Foreskin keratinocyte (primary cell): ENCODE measurements at places on chromosomes 12 and 14.

GRCh38 chr12:83214185-83214584 is 527.5 kb downstream of the TMTC2 start:
- no peak for DNase-seq

DNA sequence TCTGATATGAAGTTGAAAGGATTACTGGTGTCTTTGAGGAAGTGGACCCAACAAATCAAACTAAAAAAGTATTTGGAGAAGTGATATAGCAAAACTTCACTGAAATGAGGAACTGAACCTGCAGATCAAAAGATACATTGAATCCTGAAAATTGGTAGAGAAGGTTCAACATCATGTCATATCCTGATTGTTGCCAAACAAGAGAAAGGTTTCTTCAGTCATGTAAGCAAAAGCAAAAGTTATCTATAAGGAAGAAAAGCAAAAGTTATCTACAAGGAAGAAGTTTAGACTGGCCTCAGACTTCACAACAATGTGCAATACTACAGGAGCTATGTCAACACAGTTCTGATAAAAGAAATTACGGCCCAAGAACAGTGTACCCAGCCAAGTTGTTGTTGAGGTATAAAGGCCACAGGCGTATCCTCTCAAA is 142.7 kb downstream of the RAD51B start:
- no peak for DNase-seq

DNA sequence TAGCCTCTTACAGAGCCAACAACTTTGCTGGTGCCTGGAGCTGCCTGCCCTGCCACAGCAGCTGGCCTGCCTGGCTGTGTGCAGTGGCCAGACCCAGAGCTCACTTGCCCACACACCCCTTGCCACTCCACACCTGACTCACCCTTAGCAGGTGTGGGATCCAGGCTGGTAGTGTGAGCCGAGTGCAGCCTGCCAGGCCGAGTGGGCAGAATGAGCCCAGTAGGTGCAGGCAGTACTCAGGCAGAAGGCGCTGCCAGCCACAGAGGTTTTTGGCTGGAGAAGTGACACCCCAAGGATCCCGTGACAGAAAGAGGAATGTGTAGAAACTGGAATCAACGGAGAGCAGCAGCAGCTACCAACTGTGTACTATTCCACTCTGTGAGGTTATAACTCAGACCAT is 29.8 kb upstream of the PYGL start:
- no peak for DNase-seq

- no peak for DNase-seq
Measured at GRCh38 chr14:50967790-50968189, 23.5 kb upstream of the PYGL start.

DNA sequence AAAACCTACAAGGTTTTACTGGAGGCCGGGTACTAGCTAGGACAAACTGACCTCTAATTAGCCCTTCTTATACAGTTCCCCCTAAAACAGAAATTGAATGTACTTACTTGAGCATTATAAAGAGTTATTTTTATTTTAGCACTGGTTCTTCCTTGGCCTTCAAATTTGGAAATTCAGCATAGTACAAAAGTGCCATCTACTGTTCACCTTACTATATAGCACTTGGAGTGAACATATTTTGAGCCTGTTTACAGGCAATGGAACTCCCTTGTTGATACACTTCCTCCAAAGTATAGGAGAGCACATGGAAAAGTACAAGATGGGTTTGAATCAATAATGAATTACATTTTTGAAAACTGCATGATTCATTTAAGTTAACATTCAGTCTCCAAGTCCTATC is 3.9 kb upstream of the POC1B start:
- DNase-seq = peak; percentile 37

GRCh38 chr12:57372233-57372632 is 58.6 kb downstream of the R3HDM2 start:
- DNase-seq = no peak

GRCh38 chr12:109462868-109463692 is 14.0 kb downstream of the KCTD10 start:
- DNase-seq = no peak

DNA sequence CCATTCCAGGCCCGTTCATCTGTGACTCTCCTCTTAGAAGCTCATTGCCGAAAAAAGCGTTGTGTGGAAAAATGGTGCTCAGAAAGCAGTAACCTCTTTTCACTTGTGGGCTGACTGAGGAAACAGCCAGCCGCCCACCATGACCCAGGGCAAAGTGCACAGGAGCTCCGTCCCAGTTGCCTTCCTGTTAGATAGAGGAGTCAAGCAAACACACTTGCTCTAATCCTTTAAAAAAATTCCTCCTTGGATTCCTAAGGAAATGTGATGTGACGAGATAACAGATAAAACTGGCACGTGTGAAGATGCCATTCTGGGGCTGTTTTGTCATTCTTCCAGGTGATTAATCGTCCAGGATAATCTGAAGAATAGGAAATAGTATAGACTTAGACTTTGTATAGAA is 396.8 kb upstream of the DDHD1 start:
- no peak for DNase-seq

GRCh38 chr14:57389646-57390036 is 745 bp upstream of the NAA30 start:
- DNase-seq = no peak

DNA sequence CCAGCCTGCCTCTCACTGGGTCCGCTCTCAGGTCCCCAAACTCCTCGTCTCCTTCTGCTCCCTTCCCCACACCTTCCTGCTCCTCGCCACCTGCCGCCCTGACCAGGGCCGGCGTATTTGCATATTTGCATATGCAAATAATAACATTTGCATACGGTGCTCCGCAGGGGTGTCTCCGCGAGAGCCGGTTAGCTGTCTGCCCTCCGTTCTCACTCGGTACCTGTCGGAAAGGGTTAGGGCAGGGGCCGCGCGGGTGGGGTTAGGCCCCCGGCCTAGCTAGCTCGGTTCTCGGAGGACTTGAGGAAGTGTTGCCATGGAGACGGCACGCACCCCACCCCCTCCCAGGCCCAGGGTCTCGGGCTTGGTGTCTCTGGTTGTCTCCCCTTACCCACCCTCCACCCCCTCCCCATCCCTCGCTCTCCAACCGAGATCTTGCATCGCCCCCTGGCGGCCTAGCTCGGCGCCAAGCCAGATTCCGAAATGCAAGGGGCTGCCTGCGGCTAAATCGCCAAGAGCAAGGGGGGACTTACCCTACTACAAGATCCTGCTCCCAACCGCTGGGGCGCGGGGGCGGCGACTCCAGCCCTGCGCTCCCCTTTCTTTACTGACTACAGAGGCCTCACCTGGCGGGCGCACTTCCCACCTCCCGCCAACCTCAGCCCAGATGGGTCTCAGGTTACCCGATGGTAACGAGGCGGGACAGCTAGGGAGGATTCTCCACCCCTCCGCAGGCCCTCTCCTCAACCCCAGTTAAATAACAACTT is 8.1 kb downstream of the STAC3 start:
- DNase-seq = no peak

GRCh38 chr12:131452444-131452860 is 258.4 kb upstream of the SFSWAP start:
- no peak for DNase-seq

DNA sequence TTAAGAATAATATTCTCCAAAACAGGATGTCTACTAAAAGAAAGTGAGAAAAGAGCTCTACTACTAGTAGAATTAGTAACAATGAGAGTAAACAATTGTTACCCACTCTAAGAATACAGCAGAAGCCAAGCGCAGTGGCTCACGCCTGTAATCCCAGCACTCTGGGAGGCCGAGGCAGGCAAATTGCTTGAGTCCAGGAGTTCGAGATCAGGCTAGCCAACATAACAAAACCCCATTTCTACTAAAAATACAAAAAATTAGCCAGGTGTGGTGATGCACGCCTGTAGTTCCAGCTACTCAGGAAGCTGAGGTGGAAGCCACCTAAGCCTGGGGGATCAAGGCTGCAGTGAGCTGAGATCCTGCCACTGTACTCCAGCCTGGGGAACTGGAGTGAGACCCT is 4.7 kb downstream of the DNAJC14 start:
- no peak for DNase-seq

GRCh38 chr12:59181196-59181777 is 261.0 kb upstream of the LRIG3 start:
- DNase-seq = no peak

DNA sequence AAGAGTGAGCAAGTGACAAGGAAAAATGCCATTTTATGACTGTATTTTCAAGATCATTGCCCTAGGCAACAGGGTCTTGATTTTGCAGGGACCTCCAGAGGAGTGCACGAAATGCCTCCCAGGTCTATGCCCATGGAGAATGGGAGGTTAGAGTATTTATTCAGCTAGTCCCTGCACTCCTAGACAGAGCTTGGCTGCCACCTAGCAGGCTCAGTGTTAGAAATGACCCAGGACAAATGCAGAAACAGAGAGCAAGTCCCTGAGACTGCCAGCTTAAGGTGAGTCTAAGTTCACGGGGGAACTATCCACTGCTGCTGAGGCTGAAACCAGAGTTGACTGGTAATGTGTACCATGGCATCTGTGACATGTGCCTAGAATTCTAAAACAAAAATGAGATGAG is 506.4 kb downstream of the MED13L start:
- DNase-seq = no peak

GRCh38 chr14:24196071-24197055 is 1.1 kb upstream of the TM9SF1 start:
- DNase-seq = no peak

GRCh38 chr12:94100211-94100627 is 48.2 kb upstream of the PLXNC1 start:
- peak; percentile 98 for DNase-seq

- no peak for DNase-seq
Measured at GRCh38 chr14:89503431-89503996, 86.5 kb upstream of the FOXN3 start.

GRCh38 chr12:77213319-77213718 is 147.9 kb upstream of the E2F7 start:
- DNase-seq = no peak

DNA sequence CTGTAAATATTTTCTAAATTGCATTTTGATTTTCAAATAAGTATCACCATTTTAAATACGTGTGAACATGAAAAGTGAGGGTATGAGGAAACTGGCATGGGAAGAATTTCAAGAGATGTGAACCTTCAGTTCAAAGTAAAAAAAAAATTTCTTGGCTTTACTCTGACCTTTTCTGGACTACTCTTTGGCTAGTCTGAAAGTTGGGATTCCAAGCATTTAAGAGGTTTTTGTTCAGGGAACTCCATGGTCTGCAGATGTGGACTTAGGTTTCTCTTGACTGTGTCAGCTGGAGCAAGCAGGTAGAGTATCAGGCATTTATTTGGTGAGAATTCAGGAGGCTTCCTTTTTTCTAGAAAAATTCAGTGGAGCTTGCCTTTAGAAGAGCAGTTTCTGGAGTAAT is 311.6 kb downstream of the LRIG3 start:
- no peak for DNase-seq

- DNase-seq = no peak
Measured at GRCh38 chr14:95831468-95831867, 45.2 kb upstream of the TUNAR start.

DNA sequence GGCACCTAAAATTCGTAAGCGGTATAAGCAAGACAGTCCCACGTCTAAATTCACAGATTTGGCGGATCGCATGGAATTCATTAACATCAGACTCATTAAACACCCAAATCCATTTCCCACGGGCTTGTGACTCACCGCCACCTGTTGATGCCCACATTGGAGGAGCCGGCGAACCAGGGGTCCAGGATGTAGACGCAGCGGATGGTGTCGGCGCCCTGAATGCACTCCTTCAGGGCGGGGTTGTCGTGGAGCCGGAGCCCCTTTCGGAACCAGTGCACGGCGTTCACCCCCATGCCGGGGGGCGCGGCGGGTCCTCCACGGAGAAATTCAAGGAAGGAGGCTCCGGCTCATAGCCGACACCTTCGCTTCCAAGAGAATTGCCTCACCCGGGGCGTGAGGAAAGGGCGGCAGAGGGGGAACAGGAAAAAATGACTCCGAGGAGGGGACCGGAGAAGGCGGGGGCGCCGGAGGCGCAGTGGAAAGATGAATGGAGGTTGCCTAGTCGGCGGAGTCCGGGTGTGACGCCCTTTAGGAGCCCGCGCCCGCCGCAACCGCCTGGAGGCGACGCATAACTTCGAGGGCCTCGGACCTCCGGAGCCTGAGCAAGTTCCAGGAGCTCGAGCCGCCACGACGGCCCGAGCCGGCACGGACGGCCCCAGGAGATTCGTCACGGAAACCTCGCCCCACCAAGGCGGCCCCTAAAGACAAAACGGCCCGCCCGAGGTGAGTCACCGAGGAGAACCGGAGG is 506 bp downstream of the CRY1 start:
- no peak for DNase-seq

DNA sequence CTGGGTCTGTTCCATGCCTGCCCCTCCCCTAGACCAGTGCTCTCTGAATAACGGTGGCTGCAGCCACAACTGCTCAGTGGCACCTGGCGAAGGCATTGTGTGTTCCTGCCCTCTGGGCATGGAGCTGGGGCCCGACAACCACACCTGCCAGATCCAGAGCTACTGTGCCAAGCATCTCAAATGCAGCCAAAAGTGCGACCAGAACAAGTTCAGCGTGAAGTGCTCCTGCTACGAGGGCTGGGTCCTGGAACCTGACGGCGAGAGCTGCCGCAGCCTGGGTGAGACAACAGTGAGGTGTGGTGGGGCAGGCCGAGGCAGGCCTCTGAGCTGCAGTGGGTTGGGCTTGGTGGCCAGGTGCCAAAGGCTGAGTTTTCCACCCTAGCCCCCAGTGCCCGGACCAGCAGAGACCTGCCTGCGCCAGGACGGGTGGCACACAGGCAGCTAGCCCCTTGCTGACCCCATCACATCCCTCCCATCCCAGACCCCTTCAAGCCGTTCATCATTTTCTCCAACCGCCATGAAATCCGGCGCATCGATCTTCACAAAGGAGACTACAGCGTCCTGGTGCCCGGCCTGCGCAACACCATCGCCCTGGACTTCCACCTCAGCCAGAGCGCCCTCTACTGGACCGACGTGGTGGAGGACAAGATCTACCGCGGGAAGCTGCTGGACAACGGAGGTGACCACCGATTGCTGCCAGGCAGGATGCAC is 28.2 kb upstream of the LRP1-AS start:
- peak; percentile 92 for DNase-seq

DNA sequence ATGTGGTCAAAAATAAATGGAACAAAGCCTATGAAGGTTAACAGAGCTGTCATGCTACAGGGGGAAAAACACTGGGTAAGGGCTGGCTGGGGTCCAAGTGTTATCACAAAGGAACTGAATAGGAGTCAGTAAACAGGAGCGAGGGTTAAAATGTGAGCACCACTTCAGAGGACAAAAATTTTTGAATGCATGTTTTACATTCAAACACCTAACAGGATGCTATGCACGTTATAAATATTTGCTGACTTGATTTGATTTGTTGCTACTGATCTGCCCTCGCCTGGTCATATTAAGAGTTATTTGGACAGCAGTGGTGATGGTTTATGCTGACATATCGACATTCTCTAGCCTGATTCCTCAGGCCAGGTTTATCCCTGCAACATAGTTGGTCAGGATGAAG is 7.4 kb upstream of the KTN1 start:
- no peak for DNase-seq
